ENCODE measurements at places on chromosomes 3 and 15.

DNA sequence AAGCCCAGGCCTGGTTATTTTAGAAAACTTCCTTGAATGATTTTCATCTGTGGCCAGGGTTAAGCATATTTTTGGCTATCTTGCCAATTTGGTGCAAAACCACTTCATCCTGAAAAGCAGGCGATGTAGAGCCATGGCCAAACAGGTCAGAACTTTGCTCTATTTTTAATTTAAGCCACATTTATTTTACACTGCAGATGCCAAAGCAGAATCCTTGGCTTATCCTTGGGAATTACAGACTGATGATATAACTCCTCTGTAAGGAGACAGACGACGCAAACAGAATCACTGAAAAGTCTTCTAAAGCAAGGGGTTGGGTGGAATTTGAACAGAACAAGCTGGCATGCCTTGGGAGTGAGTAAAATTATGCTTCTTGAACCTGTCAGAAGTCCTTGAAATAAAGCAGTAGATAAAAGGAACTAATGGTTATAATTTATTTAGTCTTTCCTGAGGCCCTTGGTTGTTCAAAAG lies 121.9 kb downstream of the CHST2 start:
- no peak for DNase-seq

GRCh38 chr3:36944012-36944640 lies 728 bp downstream of the TRANK1 start:
- peak; percentile 69 for DNase-seq

- DNase-seq = no peak
Observed at GRCh38 chr3:192834428-192834827, 83.2 kb downstream of the MB21D2 start.

DNA sequence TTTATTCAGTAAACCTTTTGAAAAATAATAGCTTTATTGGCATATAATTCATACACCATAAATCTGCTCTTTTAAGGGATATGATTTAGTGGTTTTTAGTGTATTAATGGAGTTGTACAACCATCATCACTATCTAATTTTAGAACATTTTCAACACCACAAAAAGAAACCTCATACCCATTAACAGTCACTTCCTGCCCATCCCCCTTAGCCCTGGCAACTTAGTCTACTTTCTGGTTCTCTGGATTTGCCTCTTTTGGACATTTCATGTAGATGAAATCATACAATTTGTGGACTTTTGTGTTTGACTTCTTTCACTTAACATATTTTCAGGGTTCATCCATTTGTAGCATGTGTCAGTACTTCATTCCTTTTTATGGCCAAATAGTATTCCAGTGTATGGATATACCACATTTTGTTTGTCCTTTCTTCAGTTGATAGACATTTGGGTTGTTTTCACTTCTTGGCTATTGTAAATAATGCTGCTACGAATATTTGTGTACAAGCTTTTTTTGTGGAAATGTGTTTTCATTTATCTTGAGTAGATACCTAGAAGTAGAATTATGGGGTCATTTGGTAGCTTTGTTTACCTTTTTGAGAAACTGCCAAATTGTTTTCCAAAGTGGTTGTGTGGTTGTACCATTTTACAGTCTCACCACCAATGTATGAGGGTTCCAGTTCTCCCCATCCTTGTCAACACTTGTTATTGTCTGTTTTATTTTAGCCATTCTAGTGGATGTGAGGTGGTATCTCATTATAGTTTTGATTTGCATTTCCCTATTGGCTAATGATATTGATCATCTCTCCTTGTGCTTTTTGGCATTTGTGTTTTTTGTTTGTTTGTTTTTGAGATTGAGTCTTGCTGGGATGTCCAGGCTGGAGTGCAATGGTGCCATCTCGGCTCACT lies 45.8 kb downstream of the SMAD3 start:
- DNase-seq = no peak

- no peak for DNase-seq
Observed at GRCh38 chr3:77191640-77192039, 151.7 kb downstream of the ROBO2 start.

- peak; percentile 29 for DNase-seq
Observed at GRCh38 chr3:149657321-149657925, 402 bp downstream of the WWTR1 start.

All from caudate nucleus (tissue), 63 donors.